ENCODE measurements at places on chromosomes 11 and 22.
A peak's percentile ranks its signal among the peaks of the same experiment; 100 is the strongest.

- no peak for DNase-seq
Observed at GRCh38 chr11:122101625-122102291, 14.3 kb downstream of the BLID start.

DNA sequence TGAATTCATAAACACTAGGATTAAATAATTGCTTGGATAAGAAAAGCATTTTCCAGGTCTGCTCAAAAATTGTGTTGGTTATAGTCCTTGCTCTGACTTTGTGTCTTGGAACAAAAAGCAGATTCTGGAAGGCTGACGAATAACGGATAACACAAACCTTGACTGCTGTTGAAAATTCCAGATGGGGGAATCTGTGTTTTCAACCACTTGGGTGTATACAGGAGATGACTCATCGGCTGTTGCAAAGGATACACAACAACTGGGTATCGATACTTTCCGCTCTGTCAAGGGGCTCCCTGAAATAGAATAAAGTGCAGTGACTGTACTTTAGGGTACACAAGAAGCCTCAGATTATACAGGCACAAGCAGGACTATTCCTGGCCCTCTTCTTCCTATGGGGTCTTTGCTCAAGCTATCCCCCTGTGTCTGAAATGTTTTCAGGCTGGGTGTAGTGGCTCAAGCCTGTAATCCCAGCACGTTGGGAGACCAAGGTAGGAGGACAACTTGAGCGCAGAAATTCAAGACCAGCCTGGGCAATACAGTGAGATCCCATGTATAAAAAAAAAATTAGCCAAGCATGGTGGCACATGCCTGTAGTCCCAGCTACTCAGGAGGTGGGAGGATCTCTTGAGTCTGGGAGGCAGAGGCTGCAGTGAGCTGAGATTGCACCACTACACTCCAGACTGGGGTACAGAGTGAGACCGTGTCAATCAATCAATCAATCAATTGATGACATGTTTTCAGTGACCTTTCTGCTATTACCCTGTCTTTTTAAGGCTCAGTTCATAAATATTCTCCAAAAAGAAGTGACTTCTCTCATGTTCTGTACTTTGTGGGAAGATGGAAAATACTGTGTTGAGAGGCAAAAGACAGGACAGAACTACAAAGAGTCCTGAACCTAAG, 48.6 kb upstream of the UCP3 start:
- no peak for DNase-seq

GRCh38 chr11:20353829-20354434, 9.6 kb upstream of the HTATIP2 start:
- no peak for DNase-seq

DNA sequence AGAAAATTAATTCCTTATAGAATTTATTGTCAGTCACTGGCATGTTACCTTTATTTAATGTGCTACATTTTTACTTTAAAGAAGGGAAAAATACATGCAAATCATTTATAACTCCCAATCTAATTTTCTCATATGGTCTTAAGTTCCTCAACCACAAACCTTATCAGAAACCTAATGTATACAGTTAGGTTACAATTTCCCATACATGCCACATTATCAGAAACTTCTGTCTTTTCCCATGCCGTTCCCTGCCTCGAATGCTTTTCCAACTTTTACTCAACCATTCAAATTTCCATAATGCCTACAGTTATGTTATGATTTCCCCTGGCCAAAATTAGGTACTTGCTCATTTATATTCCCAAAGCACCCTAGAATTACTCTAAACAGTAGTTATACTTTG, 13.5 kb downstream of the RSF1 start:
- DNase-seq: no peak

DNA sequence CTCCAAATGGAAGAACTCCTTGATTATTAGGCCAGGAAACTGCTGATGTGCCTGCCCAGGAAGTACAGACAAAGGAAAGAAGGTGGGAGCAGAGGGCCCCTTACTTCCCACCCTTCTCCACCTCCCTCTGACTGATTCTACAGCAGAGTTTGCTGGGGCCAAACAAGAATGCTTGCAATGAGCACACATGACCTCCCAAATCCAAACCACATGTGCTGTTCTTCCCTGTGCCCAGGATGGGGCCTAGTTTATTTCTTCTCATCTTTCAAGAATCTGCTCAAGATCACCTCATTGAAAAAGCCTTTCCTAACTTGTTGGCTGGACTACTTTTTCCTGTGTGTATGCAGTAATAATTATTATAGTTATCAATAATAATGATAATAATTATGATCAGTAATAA, 286.1 kb downstream of the RAB38 start:
- no peak for DNase-seq

DNA sequence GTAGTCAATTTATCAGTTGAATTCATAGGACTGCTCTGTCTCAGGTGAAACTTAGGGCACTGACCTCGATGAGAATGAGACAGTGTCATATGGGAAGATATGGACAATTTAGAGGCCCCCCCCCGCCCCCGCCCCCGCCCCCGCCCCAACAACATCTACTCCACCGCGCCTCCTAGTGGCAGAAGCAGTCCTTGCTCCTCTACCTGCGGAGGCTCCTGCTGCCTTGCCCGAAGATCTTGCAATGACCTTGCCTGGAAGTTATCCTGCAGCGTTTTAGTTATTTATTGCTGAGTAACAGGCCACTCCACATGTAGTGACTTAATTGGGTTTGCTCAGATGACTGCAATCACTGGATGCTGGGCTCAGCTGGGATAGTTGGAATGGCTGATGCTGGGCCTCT, 15.2 kb downstream of the SERPINH1 start:
- DNase-seq: peak; percentile 77

- DNase-seq: peak; percentile 60
Observed at GRCh38 chr11:4060182-4060923, 34.2 kb upstream of the RRM1 start.

DNA sequence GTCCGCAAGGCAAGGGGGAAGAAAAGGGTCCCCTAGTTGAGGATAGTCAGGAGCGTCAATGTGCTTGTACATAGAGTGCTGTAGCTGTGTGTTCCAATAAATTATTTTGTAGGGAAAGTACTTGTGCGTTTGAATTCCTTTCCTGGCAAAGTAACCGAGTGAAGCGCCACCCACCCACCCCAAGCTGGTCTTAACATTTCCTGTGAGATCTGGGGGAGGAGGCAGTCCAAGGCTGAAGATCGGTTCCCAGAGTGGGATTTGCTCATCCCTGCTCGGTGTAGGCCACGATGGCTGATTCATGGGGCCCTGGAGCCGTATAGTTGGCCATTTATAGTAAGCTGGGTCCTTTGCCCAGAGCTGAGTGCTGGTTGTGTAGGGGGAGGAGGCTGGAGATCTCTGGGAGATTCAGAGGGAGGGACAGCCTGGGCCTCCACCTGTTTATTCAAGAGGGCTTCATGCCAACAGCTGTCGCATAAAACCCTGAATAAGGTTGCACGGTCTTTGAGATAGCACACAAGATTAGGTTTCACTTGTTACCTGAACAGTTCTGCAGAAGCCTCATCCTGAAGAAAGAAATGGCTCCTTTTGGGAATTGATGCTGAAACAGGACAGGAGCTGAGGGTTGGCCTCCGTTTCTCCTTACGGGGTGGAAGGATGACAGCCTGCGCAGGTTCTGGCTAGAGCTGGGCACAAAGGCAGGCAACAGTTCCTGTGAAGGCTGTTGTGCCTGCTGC, 2.4 kb downstream of the ATF4 start:
- no peak for DNase-seq

GRCh38 chr22:47091246-47091651, 328.8 kb downstream of the TBC1D22A start:
- DNase-seq: no peak

GRCh38 chr11:82907371-82907770, 5.8 kb downstream of the DDIAS start:
- no peak for DNase-seq

GRCh38 chr11:69311767-69312385, 17.9 kb downstream of the MYEOV start:
- DNase-seq: peak; percentile 28

DNA sequence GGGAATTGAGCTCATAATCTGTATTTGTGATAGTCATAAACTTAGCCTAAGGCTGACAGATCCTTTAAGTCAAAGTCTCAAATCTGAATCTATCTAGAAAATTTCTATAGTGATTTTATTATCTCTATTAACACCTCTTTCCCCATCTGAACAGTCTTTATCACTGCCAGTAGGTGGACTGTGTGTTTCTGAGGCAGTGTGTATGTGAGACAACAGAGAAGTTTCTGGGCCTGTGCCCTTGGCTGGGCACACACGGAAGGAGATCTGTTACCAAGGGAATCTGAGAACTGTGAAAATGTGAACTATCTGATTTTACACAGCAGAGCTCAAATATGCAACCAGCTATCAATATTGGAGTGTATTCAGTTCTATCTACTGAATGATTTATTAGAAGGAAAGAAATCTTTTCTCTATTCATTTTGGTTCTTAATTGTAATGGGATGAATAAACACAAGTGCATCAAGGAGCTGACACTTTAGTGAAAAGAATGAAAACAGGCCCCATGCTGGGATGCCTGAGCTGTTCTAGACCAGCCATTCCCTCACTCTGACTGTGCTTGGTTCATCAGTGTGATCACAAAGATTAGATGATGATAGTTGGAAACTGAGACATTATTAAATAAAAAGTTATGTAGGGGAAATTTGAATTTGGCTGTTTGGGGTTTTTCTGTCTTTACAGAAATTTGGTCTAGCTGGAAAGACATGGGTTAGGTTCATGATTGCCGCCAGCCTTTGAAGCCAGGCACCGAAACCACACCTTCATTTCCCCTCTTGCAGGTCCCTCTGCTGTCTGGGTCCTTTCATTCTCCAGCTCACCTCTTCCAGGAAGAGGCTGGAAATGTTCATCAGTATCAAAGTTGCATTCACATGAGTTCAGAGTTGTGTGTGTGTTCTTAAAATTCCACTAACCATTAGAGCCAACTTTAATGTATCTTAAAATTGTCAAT, 68.1 kb downstream of the LIF start:
- no peak for DNase-seq

GRCh38 chr22:31243339-31244045, 31.4 kb downstream of the LIMK2 start:
- peak; percentile 48 for DNase-seq

DNA sequence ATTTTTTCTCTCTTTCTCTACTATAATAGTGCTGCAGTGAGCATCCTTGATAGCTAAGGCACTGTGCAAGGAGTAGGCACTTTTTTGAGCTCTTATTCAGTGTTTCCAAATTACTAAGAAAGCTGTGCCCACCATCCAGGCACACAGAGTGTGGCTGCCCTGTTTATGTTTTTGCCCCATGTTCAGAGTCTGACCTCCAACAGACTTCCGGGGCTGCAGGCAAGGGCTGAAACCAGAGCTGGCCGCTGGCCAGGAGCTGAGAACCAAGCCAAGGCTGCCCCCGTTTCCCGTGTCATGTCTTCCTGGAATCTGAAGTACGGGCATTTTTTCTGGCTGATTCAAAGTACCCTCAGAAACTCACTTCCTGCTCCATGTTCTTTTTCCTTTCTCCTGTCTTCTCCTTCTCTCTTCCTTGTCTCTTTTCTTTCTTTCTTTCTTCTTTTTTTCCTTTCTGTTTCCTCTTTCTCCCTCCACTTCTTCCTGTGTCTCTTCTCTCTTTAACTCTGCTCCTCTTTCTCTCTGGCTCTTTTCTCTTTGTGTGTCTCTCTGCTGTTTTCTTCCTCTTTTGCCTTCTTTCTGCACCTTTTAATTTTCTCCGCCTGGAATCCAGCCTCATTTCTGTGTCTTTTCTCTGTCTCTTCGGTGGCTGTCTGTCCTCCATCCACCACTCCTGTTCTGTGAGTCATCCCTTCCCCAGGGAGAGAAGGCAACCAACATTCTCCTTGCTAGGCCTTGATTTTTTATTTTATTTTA, 17.0 kb upstream of the KCTD14 start:
- DNase-seq: no peak

GRCh38 chr11:67370351-67371076, 2.9 kb downstream of the CLCF1 start:
- DNase-seq: no peak

DNA sequence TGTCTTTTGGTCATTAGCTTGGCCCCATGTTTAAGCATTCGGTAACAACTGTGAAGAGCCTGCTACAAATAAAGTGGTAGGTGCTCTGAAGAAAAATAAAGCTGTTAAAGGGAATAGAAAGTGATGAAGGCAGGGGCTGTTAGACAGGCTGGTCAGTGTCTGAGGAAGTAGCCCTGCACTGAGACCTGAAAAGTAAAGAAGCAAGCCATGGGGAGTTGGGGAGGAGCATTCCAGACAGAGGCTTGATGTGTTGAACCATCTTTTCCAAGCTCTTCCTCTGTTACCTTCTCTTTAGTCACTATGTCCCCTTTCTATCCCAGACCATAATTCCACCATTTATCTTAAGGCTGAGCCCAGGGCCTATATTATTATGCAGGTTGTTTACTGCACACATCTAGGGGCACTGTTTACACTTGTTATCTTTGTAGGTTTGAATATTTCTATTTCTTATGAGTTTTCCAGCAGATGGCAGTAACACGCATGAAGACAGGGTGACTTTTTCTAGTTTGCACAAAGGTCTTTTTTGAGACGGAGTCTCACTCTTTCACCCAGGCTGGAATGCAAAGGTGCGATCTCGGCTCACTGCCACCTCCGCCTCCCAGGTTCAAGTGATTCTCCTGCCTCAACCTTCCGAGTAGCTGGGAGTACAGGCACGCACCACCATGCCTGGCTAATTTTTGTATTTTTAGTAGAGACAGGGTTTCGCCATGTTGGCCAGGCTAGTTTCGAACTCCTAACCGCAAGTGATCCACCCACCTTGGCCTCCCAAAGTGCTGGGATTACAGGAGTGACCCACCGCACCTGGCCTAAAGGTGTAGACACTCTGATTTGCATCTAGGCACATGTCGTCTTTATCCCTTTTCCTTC, 23.0 kb downstream of the ZFTA start:
- DNase-seq: no peak

- DNase-seq: no peak
Observed at GRCh38 chr22:44596396-44597125, 98.5 kb upstream of the RTL6 start.

DNA sequence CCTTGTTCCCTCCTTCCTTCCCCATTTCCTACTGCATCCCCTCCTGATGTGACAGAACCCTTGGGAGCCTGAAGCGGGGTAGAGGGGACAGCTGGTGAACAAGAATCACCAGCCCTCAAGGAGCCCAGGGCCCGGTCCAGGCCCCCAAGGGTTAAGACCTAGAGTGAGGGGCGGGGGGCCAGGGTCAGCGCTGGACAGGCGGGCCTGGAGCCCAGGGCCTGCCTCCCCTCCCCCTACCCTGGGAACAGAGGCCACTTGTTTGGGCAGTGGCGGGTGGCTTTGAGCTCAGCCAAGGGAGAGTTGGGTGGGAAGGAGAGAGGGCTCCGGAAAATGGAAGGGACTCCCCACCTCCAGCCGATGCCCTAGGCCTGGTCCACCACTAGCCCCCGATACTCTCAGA, 2.1 kb downstream of the ARAP1 start:
- no peak for DNase-seq

GRCh38 chr22:34897126-34897525, 168.8 kb upstream of the ISX start:
- DNase-seq: no peak

GRCh38 chr11:61961570-61962212, 5.7 kb downstream of the FTH1 start:
- DNase-seq: peak; percentile 44

Data from Caco-2 (cell line).